Daoy (cell line): ENCODE measurements at places on chromosomes 5 and 9. TPM values are rescaled to one million over a fixed set of nuclear protein-coding genes. Genes with fewer than 3 reads are reported as not detected.

DNA sequence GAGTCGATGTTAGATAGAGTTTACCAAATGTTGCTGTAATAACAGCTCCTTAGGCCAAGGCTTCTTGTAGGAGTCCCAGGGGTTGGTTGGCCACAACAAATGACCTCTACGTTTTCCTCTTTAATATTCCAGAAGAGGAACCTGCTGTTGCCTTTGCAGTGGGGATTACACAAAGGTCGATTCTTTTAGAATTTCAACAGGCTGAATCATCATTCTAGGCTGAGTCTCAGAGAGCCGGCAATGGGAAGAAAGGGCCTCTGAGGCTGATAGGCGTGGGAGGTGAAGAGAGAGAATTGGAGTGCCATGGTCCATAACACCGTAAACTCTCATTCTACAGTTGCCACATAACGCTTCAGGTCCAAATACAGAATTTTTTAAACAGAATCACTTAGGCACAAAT lies 405.9 kb upstream of the DAP start:
- peak; percentile 50 for DNase-seq

- no peak for DNase-seq
Measured at GRCh38 chr9:4618700-4619099, 43.4 kb upstream of the PLPP6 start.

The GABBR2 gene
- total RNA-seq, result 0.74 and 1.5 TPM in 2 replicates

The NDUFS4 gene
- 218 and 261 TPM in 2 replicates for total RNA-seq
